ENCODE measurements at places on chromosomes 13 and 19.

GRCh38 chr13:31747966-31748365 lies 8.6 kb downstream of the RXFP2 start:
- H3K4me3 ChIP-seq, result no peak overlapping the region

DNA sequence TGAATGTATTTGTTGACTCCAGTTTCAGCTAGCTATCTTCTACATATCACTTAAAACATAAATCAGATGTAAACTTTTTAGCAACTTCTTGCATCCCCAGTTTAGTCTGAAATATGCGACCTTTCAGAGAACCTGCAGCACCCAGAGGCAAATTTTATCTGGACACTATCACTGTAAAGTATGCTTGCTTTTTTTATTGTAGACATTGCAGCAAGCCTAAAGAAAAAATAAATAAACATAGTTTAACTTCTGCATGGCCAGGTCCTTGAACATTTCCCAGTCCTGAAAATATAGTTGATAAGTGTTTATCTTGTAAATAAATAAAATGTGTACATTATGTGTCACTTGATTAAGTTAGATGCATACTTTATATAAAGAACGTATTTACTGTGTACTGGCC lies 1829.4 kb downstream of the PCDH9 start:
- DNase-seq, result no peak
- H3K27ac ChIP-seq, result no peak overlapping the region
- no peaks in the 10 kb centered on the region for H3K36me3 ChIP-seq

DNA sequence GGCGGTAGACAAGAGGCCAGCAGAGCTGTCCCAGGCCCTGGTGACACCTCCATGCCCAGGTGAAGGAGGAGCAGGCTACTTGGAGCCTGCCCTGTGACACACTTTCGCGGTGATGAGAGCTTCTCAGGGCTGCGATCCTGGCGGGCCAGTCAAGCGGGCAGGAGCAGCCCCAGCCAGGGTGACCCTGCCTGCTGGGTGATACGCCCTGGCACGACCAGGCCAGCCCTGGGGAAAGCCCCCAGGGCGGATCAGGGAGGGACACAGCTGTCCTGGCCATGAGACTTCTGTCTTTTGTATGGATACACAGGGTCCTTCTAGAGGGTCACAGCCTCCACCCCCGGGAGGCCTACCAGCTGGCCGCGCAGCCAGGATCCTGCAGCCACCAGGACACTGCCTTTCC lies 13.1 kb downstream of the DNM2 start:
- H3K4me3 ChIP-seq, result no peak overlapping the region
- no peaks in the 10 kb centered on the region for H3K4me1 ChIP-seq
- H3K36me3 ChIP-seq, result no peaks in the 10 kb centered on the region

- H3K27me3 ChIP-seq, result no peaks in the 10 kb centered on the region
- H3K4me1 ChIP-seq, result no peaks in the 10 kb centered on the region
- no peak overlapping the region for H3K4me3 ChIP-seq
- DNase-seq, result no peak
Measured at GRCh38 chr13:45108716-45109101, 11.6 kb upstream of the GTF2F2 start.

GRCh38 chr13:113586661-113587479 lies 2.3 kb downstream of the TFDP1 start:
- H3K27ac ChIP-seq, result no peak overlapping the region
- no peaks in the 10 kb centered on the region for H3K4me1 ChIP-seq
- no peak overlapping the region for H3K4me3 ChIP-seq
